ENCODE measurements at places on chromosomes 3 and 15. TPM values are rescaled to one million over a fixed set of nuclear protein-coding genes. Genes with fewer than 3 reads are reported as not detected.

ZBED2 gene
- 0.32 TPM for total RNA-seq

OCA2 gene
- total RNA-seq: not detected

MESP2 gene
- not detected for total RNA-seq

INSYN1 gene
- total RNA-seq: not detected

KCNH8 gene
- total RNA-seq: 0.11 TPM

ESYT3 gene
- total RNA-seq: not detected

CCR8 gene
- 16.9 TPM for total RNA-seq

PCYT1A gene
- 53.6 TPM for total RNA-seq

ABHD6 gene
- total RNA-seq: 3.8 TPM

EPHB3 gene
- 0.13 TPM for total RNA-seq

SEMA5B gene
- total RNA-seq: not detected

GCNT3 gene
- total RNA-seq: 0.31 TPM

DLL4 gene
- total RNA-seq: not detected

ANKRD63 gene
- not detected for total RNA-seq

CTXN2 gene
- total RNA-seq: not detected

PRSS50 gene
- not detected for total RNA-seq

STX19 gene
- total RNA-seq: not detected

ACAN gene
- total RNA-seq: not detected

CCDC80 gene
- 0.80 TPM for total RNA-seq

RAD18 gene
- 25.5 TPM for total RNA-seq

ZMAT3 gene
- total RNA-seq: 41.7 TPM

ALG3 gene
- 44.9 TPM for total RNA-seq

MCTP2 gene
- total RNA-seq: 1.0 TPM

A4GNT gene
- total RNA-seq: not detected

CISH gene
- total RNA-seq: 4.4 TPM

PLIN1 gene
- 0.08 TPM for total RNA-seq

KCNMB3 gene
- 1.7 TPM for total RNA-seq

BHLHE40 gene
- total RNA-seq: 91.3 TPM

CP gene
- 1.2 TPM for total RNA-seq

RTP1 gene
- total RNA-seq: not detected

GP9 gene
- not detected for total RNA-seq

COL8A1 gene
- 0.10 TPM for total RNA-seq

CTXND1 gene
- total RNA-seq: not detected

KY gene
- total RNA-seq: not detected

CCDC54 gene
- total RNA-seq: not detected

GJD2 gene
- total RNA-seq: not detected

PLA1A gene
- total RNA-seq: 4.4 TPM

OR5K2 gene
- total RNA-seq: not detected

RASGRP1 gene
- 29.3 TPM for total RNA-seq

CLSTN2 gene
- 0.05 TPM for total RNA-seq

GPR156 gene
- 0.08 TPM for total RNA-seq

PYGO1 gene
- not detected for total RNA-seq

RHOA gene
- total RNA-seq: 474 TPM

SLC22A14 gene
- total RNA-seq: not detected
